ENCODE measurements at places on chromosomes 16 and 17.

GRCh38 chr17:17366941-17367875, 64.0 kb downstream of the NT5M start:
- ATAC-seq: no peak

GRCh38 chr17:48596000-48596734, 2.6 kb upstream of the HOXB5 start:
- ATAC-seq: peak; percentile 19

- no peak for ATAC-seq
Measured at GRCh38 chr17:3974980-3975379, 10.7 kb upstream of the ATP2A3 start.

- ATAC-seq: peak; percentile 90
Measured at GRCh38 chr17:82358465-82359350, at the start of gene TEX19. Gene TEX19 (plus strand): TSS chr17:82359247. CDS start chr17:82362151, 2,904 bp downstream.

GRCh38 chr16:88411951-88412576, 29.3 kb downstream of the ZNF469 start:
- no peak for ATAC-seq
